ENCODE measurements at places on chromosomes 12 and 14. TPM values are rescaled to one million over a fixed set of nuclear protein-coding genes. Genes with fewer than 3 reads are reported as not detected.

- no peak for DNase-seq
These were observed 122.9 kb downstream of the PRKCH start for GRCh38 chr14:61444215-61444768.

DNA sequence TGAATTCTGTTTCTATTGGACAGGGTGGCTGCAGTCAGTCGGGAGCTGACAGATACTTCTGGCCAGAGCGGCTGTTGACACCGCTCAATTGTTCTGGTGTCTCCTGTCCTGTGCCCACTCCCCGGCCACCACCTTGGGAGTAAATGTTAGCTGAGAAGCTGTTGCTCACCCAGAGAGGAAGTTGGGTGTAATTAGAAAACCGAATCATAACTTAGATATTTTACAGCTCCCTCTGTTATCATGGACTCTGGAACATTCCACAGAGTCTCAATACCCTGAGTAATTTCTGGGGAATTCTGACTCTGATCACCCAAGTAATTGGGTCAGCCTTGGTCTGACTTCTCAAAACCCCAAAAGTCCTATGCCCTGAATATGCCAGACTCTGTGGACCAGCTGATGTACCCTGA is 58.3 kb upstream of the RFLNA start:
- DNase-seq, result no peak

DNA sequence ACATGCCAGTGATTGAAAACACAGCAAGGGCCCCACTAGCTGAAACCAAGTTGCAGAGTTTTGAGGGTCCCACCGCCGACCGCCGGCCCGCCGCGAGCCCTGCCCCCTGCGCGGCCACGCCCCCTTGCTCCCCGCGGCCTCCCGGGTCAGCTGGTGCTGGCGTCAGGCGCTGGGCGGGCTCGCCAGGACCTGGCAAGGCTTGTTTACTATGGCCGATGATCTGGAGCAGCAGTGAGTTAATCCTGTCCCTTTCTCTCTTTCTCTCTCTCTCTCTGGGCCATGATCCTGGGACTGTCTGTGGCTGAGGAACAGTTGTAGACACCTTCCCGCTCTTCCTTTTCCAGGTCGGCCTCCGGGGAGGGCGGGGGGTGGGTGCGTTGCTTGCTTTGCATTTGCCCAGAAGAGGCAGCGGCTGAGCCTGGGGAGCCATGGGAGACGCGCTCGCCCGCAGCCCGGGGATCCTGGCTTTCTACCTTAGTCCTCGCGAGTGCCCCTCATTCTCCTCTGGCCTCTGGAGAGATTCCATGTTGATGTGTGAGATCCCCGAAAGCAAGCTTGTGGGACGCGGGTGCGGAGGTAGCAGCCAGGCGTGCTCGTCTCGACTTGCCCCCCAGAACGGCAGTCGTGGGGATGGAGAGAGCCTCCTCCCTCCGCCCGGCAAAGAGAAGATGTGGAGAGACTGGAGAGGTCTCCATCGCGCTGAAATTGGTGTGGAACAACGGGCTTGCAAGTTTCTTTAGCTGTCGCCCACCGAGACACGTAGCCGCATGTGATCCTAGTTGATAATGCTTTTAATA is at the start of gene ABHD4:
Gene ABHD4 (plus strand): TSS at position 202 of the 797 bp plus-strand sequence. CDS start 7 bp downstream, at position 209.
- DNase-seq, result peak; percentile 26

- no peak for DNase-seq
These were observed 22.4 kb upstream of the LRRK2 start for GRCh38 chr12:40202095-40203059.

The PXN gene
- total RNA-seq, result 73.2 TPM

The ZDHHC22 gene
- total RNA-seq, result not detected

Data from dermis microvascular lymphatic vessel endothelial cell (primary cell).